ENCODE measurements at places on chromosomes 1 and 21. TPM values are rescaled to one million over a fixed set of nuclear protein-coding genes. Genes with fewer than 3 reads are reported as not detected.
A peak's percentile ranks its signal among the peaks of the same experiment; 100 is the strongest.

GRCh38 chr1:89701746-89702241 is 68.9 kb downstream of the LRRC8C start:
- peak; percentile 7 for DNase-seq

- peak; percentile 87 for DNase-seq
Measured at GRCh38 chr1:56095696-56096665, 483.4 kb downstream of the PLPP3 start.

- DNase-seq, result no peak
Measured at GRCh38 chr1:115564201-115564600, 77.6 kb upstream of the VANGL1 start.

DNA sequence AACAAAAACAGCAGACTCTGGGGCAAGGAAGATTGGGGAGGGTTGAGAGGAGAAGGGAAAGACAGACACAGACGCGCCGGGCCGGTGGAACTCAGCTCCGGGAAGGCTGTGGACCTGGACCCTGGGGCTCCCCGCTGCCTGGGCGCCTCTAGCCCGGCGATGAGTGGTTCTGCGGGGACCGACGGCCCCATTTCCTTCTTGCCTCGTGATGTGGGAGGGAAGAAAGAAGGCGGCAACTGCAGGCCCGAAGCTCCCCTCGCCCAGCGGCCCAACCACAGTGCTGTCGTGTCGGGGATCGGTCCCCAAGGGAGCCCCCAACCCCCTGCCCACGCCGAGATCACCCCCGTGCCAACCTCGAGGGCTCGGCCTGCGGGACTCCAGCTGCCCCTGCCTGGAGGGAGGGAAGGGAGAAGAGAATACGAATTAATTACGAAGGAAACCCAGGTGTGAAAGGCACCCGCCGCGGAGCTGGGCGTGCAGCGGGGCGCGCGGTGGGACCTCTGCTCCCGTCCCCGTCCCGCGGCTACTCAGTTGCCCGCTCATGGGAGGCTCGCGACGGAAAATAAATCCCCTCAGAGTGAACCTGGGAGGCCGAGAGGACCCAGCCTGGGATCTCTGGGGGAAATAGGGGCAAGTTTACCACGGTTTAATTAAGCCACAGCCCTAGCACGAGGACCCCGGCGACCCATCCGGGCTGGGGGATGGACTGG is 7.4 kb downstream of the FOXD3 start:
- DNase-seq, result no peak

DNA sequence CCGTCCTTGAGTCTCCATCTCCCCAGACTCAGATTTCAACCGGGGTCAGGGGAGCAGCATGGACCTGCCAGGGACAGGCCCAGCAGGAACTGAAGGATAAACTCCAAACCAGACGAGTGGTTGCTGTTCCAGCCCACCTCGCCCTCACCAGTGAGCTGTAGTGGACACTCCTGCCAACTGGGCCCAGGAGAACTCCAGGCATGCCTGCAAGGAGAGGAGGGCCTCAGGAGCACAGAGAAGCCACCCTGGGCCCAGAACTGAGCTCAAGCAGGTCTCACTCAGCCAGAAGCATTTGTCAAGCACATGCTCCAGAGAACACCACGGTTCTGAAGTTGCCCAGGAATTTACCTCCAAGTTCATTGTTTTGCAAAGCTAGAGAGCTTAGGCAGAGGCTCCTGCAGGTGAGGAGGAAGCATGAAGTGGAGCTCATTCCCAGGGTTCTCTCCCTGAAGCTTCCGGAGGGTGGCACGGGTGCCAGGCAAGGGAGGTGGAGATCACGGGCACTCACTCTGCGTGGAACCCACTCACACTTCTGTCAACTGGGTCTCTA is 61.0 kb downstream of the MATN1 start:
- no peak for DNase-seq

DNA sequence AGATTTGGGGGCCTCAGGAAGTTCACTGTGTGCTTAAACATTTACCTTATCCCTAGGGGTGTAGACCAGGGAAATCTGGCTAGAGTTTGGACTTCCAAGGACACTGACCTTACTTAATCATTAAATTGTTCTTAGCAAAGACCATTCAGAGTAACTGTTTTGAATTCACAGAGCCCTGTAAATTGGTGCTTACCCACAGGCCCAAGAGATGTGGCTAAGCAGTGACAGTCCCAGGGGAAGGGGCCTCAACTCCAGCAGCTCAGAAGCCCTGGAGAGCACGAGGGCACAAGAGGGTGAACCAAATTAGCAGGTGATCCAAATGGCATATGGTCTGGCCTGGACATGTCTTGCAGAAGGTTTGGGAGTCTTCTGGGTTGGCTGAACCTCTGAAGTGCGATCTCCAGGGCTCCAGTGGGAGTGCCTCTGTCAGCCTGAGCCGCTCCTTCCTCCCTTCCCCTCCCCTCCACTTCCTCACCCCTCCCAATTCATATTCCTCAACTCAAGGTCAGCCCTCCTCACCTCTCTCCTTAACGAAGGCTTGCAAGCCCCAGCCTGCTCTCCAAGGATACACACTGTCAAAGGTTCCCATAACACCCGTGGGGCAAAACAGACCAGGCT is 4.3 kb downstream of the PAQR7 start:
- DNase-seq, result no peak

DNA sequence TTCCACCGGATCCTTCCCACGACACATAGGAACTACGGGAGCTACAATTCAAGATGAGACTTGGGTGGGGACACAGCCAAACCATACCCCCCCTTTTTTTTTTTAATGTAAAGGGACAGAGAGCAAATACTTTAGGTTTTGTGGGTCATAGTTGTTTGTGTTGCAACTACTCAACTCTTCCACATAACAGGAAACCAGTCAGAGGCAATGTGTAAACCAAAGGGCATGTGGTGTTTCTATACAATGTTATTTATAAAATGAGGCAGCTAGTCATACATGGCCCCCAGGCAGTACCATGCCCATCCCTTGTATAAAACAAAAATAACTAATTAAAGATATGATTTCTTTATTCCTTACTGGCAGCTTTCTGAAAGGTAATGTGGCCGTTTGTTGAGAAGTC is 845.4 kb upstream of the ADAMTS5 start:
- no peak for DNase-seq

GRCh38 chr1:74748960-74749359 is 16.0 kb downstream of the TYW3 start:
- DNase-seq, result no peak

DNA sequence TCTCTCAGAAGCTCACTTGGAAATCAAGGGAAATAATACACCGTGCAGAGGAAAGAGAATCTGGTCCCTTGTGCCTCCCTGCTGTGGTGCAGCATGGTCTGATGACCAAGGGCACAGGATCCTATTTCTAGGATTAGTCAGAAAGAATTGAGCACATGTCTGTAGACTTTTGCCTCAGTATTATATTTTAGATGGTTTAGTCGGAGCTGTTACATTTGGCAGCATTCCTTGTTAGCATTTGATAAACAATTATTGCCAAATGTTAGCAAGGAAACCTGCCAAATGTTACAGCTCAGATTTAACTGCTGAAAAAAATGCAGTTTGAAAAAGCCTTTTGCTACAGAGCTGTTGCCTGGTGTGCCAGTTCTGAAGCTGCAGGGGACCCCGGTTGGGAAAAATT is 183.5 kb upstream of the DPYD start:
- peak; percentile 69 for DNase-seq

- DNase-seq, result no peak
Measured at GRCh38 chr1:211920602-211921226, 90.2 kb upstream of the LPGAT1 start.

GRCh38 chr21:40672602-40673001 is 174.4 kb downstream of the DSCAM start:
- DNase-seq, result no peak

- no peak for DNase-seq
Measured at GRCh38 chr1:7042322-7043190, 257.3 kb downstream of the CAMTA1 start.

- no peak for DNase-seq
Measured at GRCh38 chr1:183842795-183843144, 37.9 kb downstream of the RGL1 start.

- no peak for DNase-seq
Measured at GRCh38 chr1:173862769-173863223, 5.0 kb downstream of the GAS5 start.

GRCh38 chr1:24938276-24938675 is 8.2 kb upstream of the RUNX3 start:
- DNase-seq, result no peak

DNA sequence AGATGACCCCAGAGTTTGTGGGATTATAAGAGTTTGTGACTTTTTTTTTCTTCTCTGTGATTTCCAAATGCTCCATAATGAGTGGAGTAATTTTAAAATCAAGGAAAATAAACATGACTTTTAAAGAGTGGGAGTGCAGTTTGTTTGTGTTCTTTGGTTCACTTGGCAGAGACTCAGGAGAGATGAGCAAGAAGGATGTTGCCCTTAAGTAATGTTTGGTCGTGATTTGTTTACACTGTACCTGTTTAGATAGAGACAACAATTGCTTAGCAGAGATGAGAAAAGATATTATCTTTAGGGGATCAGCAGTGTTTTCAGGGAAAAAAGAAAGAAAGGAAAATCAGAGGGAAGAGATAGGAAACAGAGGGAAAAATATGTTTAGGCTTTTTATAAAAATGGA is 170.8 kb downstream of the ADSS2 start:
- DNase-seq, result no peak

DNA sequence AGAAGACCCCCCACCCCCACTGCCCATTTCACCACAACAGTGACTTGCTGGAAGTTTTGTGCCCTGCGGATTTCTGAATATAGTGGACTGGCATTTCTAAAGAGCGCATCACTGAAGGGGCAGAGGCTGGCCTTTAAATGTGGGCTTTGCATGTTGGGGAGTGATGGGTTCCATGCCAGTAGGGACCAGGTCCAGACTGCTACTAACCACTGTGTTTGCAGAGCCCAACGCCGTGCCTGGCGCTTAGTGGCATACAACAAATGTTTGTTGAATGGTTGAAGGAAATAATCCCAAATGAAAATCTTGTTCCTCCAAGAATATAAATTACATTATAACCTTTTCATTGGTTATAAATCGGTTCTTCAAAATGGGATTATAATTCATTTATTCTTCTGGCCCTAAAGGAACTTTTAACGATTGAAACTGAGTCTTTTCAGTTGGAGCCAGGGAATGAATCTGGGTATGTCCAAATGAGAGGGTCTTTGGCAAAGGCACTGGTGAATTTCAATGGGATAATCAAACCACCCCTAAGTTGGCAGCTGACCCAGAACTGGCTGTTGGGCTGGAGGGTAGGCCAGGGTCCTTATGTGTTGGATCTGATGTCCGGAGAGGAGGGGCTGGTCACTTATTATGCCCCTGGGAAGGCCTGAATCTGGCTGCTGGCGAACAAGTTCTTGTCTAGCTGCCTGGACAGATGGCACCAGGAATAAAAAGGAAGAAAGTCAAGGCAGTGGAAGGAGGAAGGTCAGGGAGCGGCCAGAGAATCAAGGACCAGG is 13.8 kb upstream of the SDHB start:
- DNase-seq, result no peak

GRCh38 chr1:9166289-9167235 is 37.7 kb upstream of the GPR157 start:
- DNase-seq, result no peak

DNA sequence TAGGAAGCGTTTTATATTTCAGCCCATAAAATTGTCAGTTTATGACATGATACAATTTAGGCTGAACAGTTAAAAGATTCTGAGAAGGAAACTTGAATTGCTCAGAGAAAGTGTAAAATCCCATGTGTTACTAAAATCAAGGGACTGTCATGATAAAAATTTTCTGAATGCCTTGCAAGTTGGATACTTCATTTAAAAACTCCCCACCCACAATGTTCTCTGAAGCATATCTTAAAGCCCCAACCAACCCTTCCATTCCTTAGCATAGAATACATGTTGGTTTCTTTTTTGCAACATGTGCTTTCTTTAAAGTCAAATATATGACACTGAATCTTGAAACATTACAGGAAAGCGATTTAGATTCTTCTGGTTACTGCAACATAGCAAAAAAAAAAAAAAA is 97.4 kb downstream of the MRPL39 start:
- DNase-seq, result no peak

The FCGR3B gene
- total RNA-seq, result 14.3 TPM

The METTL25B gene
- total RNA-seq, result 13.1 TPM

The VASH2 gene
- total RNA-seq, result 11.6 TPM

The B3GALT2 gene
- 3.3 TPM for total RNA-seq

The RIMKLA gene
- total RNA-seq, result 0.10 TPM

The RBM34 gene
- 47.2 TPM for total RNA-seq

The KCNE2 gene
- 0.69 TPM for total RNA-seq

The TSPAN1 gene
- 0.39 TPM for total RNA-seq

The ANKRD45 gene
- total RNA-seq, result 0.49 TPM

Measured in skin of body (tissue), 3 donors.